ENCODE measurements at places on chromosomes 11 and 22. TPM values are rescaled to one million over a fixed set of nuclear protein-coding genes. Genes with fewer than 3 reads are reported as not detected.

- H3K27ac ChIP-seq = no peak overlapping the region
- H3K27me3 ChIP-seq = no peaks in the 10 kb centered on the region
- H3K4me1 ChIP-seq = peaks cover 36% of the 10 kb centered on the region
- no peak overlapping the region for H3K4me3 ChIP-seq
- no peak for DNase-seq
Measured at GRCh38 chr11:14443638-14444037, 56.0 kb downstream of the COPB1 start.

- no peak overlapping the region for H3K27ac ChIP-seq
- no peaks in the 10 kb centered on the region for H3K36me3 ChIP-seq
- no peak overlapping the region for H3K4me3 ChIP-seq
- H3K27me3 ChIP-seq = peaks cover 18% of the 10 kb centered on the region
- H3K4me1 ChIP-seq = peaks cover 22% of the 10 kb centered on the region
Measured at GRCh38 chr11:93652679-93653078, 8.8 kb upstream of the CEP295 start.

GRCh38 chr11:126893796-126894195, 106.8 kb downstream of the KIRREL3 start:
- H3K36me3 ChIP-seq = no peaks in the 10 kb centered on the region
- H3K4me3 ChIP-seq = no peak overlapping the region
- H3K27me3 ChIP-seq = no peaks in the 10 kb centered on the region
- no peaks in the 10 kb centered on the region for H3K4me1 ChIP-seq
- H3K27ac ChIP-seq = no peak overlapping the region
- no peak for DNase-seq

DNA sequence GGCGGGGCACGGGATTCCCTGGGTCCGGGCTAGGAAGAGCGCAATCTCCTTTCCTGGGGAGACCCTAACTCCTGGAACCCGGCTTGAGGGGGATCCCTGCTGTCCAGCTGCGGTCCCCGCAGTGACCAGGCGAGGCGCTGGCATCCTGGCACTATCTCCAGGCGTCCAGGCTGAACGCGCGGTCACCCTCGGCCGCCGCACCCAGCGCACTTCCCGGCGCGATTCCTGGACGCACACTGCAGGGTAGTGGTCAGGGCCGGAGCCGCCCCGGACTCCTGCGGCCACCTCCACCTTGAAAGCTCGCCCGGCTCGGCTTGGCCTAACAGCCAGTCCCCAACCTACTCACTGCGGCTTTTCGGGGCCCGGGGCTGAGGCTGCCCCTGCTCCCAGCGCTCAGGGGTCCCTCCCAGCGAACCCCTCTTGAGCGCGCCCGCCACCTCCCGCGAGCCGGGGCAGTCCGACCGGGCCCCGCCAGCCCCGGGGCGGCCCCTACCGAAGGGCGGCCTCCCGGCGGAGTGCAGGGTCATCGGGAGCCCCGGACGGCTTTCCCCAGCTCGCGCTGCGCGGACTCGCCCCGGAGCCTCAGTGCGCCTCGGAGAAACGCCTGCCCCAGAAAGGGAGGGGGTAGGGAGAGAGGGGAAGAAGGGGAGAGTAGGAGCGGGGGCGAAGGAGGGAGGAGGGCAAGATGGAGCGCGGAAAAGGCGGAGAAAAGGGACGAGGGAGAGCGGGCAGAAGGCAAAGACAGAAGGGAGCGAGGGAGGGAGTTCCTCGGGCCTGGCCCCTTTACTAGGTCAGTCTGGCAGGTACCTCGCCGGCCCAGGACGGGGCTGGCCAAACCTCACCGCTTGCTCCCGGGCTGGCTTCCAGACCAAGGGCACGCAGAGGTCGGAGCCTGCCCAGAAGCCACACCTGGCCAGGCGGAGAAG, 1.0 kb downstream of the POU2AF3 start:
- no peak overlapping the region for H3K27ac ChIP-seq
- H3K4me3 ChIP-seq = no peak overlapping the region
- no peaks in the 10 kb centered on the region for H3K36me3 ChIP-seq
- DNase-seq = no peak

- peaks cover 46% of the 10 kb centered on the region for H3K27me3 ChIP-seq
- H3K27ac ChIP-seq = no peak overlapping the region
- H3K4me3 ChIP-seq = no peak overlapping the region
Measured at GRCh38 chr22:45970705-45971407, 6.1 kb downstream of the WNT7B start.

POU2AF2 gene
- not detected for total RNA-seq

DNA sequence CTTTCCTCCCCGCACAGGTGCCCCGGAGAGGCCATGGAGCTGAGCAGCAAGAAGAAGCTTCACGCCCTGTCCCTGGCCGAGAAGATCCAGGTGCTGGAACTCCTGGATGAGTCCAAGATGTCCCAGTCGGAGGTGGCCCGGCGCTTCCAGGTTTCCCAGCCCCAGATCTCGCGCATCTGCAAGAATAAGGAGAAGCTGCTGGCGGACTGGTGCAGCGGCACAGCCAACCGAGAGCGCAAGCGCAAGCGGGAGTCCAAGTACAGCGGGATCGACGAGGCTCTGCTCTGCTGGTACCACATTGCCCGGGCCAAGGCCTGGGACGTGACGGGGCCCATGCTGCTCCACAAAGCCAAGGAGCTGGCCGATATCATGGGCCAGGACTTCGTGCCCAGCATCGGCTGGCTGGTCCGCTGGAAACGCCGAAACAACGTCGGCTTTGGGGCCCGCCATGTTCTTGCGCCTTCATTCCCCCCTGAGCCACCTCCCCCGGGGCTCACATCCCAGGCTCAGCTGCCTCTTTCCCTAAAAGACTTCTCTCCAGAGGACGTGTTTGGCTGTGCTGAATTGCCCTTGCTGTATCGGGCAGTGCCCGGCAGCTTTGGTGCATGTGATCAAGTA, 1.3 kb downstream of the TIGD3 start:
- H3K36me3 ChIP-seq = peaks cover 9% of the 10 kb centered on the region
- H3K27me3 ChIP-seq = peaks cover 17% of the 10 kb centered on the region
- no peak for DNase-seq
- peaks cover 8% of the 10 kb centered on the region for H3K4me1 ChIP-seq
- peak overlapping the region; percentile 81 for H3K27ac ChIP-seq

GRCh38 chr11:1059759-1060158, 14.9 kb upstream of the MUC2 start:
- H3K4me1 ChIP-seq = no peaks in the 10 kb centered on the region
- H3K27me3 ChIP-seq = peaks cover 2% of the 10 kb centered on the region
- no peak overlapping the region for H3K4me3 ChIP-seq
- H3K27ac ChIP-seq = no peak overlapping the region

- H3K36me3 ChIP-seq = no peaks in the 10 kb centered on the region
- H3K27me3 ChIP-seq = peaks cover 15% of the 10 kb centered on the region
- no peak overlapping the region for H3K27ac ChIP-seq
Measured at GRCh38 chr11:61691380-61692156, 11.4 kb downstream of the DAGLA start.

GRCh38 chr22:26364066-26365015, 64.7 kb upstream of the ASPHD2 start:
- peaks cover 12% of the 10 kb centered on the region for H3K4me1 ChIP-seq
- peaks cover 17% of the 10 kb centered on the region for H3K27me3 ChIP-seq
- DNase-seq = peak; percentile 44
- no peak overlapping the region for H3K27ac ChIP-seq

PRAME gene
- total RNA-seq = not detected

DNA sequence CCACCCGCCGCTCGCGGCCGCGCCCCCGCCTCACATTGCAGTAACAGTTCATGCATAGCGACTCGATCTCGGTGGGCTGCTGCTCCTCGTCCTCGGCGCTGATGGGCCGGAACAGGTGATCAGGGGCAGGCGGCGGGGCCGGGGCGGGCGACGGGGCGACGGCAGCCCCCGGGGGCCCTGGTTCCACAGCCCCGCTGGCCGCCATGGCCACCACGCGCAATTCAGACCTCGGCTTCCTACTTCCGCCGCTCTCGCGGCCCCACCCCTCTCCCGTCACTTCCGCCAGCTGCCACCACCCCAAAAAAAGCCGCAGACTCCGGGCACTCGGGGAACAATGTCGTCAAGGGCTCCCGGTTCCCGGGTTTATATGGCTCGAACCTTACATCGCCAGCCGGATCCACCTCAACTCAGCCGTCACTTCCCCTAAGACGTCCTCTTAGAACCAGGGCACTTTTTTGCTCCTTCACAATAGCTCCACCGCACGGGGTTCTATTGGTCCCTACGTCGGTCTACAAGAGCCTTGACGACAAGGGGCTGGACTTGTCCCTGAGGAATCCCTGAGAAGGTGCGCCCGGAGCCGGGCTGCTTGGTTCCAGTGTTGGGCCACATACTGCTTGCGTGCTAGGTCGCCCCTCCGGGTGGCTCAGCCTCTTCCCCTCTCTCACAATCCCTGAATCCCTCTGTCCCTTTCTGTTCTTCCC, at the start of gene ZPR1:
ZPR1 (minus strand) TSS at position 238 of the 701 bp plus-strand sequence; CDS start at position 205, 33 bp downstream.
- peak within 1 kb of the TSS; percentile 88 for H3K27ac ChIP-seq
- H3K36me3 ChIP-seq = peaks cover 38% of the 10 kb centered on the region
- peak within 1 kb of the TSS; percentile 90 for H3K4me3 ChIP-seq
- no peaks in the 10 kb centered on the region for H3K27me3 ChIP-seq
- peaks cover 50% of the 10 kb centered on the region for H3K4me1 ChIP-seq

GATD1 gene
- total RNA-seq = 81.7 TPM

RASSF10 gene
- total RNA-seq = not detected

DNA sequence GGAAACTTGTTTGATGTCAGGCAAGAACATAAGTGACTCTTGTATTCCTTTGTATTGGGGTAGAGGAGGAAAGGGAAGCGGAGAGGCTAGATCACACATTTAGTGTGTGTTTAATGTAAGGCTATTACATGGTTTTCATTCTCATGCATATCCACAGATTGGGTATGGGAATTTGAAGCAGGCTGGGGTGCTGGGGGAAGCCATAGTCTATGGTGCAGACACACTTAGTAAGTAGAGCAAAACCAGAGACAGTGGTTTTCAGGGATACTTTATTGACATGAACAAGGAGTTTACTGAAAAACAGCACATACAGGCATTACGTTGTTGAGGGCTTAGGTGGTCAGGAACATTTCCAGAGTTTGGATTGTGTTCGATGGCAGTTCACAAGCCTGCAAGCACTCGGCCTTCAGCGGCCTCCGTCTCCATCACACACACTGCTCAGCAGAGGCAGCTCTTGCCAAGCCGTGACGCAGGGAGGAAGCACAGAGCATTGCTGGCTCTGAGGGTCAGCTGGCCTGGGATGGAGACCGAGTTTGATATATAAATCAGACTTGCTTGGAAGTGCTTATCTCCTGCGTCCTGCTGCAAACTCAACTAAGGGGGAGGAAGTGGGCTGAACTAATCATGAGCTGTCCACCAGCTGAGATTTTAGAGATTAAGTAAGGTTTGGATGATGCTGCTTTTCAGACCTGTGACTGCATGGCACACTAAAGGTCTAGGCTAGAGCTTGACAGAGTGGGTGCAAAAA, 25.3 kb downstream of the SCN3B start:
- peaks cover 31% of the 10 kb centered on the region for H3K36me3 ChIP-seq
- peaks cover 2% of the 10 kb centered on the region for H3K27me3 ChIP-seq
- no peaks in the 10 kb centered on the region for H3K4me1 ChIP-seq

PIH1D2 gene
- 0.49 TPM for total RNA-seq

BIK gene
- 2.3 TPM for total RNA-seq

- H3K36me3 ChIP-seq = peaks cover 5% of the 10 kb centered on the region
- no peak overlapping the region for H3K4me3 ChIP-seq
- peaks cover 8% of the 10 kb centered on the region for H3K4me1 ChIP-seq
Measured at GRCh38 chr11:47060807-47061206, 115.9 kb downstream of the ARFGAP2 start.

DNA sequence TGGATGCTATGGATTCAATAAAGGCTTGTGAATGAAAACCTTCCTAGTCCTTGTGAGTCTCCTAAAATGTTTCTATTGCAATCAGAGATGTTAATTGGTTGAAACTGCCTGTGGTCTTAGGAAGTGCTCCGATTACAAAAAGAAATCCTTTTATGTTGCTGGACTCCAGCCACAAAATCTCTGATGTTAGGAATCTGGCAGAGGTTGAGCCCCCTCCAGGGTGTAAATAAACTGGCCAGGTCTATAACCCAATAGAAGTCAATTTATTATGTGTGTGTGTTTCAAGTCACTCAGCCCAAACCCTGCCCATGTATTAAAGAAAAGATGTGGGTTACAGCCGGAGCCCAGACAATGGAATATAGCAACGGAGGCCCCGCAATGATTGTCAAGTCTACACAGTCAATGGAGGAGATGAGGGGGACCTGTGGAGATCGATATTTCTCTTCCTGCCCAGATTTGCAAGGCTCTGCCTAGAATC, 218.1 kb upstream of the SORL1-AS1 start:
- no peaks in the 10 kb centered on the region for H3K36me3 ChIP-seq
- H3K4me3 ChIP-seq = no peak overlapping the region
- no peaks in the 10 kb centered on the region for H3K4me1 ChIP-seq
- no peak overlapping the region for H3K27ac ChIP-seq
- H3K27me3 ChIP-seq = peaks cover 4% of the 10 kb centered on the region

- peaks cover 8% of the 10 kb centered on the region for H3K4me1 ChIP-seq
- no peaks in the 10 kb centered on the region for H3K36me3 ChIP-seq
- H3K27ac ChIP-seq = no peak overlapping the region
- no peak for DNase-seq
- H3K27me3 ChIP-seq = peaks cover 49% of the 10 kb centered on the region
- H3K4me3 ChIP-seq = no peak overlapping the region
Measured at GRCh38 chr11:117313091-117313490, 3.0 kb downstream of the BACE1 start.

GAS2 gene
- 2.0 TPM for total RNA-seq
